Heart left ventricle (tissue), 16 donors: ENCODE measurements at places on chromosomes 12 and 14. TPM values are rescaled to one million over a fixed set of nuclear protein-coding genes. Genes with fewer than 3 reads are reported as not detected.

DNA sequence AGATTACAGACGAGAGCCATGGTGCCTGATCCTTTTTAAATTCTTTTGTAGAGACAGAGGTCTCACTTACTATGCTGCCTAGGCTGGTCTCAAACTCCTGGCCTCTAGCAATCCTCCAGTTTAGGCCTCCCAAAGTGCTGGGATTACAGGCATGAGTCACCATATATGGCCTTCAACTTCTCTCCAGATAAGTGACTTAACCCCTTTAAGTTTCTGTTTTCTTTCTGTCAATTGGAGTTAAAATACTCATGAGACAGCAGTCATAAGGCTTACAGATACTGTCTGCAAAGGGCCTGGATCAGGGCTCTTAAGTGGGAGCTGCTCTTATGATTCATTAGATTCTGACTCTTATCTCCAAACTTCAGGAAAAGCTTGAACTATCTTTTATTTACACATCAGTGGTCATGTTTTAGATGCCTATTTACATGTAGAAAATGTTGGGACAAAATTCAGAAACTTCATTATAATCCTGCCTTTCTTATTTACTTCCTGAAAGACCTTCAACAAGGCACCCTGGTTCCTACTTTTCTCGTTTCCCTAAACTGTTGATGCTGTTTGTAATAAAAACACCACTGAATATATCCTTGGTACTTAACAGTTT, 271.5 kb upstream of the TBX3 start:
- no peak overlapping the region for H3K4me3 ChIP-seq
- H3K36me3 ChIP-seq, result no peaks in the 10 kb centered on the region
- peaks cover 11% of the 10 kb centered on the region for H3K4me1 ChIP-seq

DNA sequence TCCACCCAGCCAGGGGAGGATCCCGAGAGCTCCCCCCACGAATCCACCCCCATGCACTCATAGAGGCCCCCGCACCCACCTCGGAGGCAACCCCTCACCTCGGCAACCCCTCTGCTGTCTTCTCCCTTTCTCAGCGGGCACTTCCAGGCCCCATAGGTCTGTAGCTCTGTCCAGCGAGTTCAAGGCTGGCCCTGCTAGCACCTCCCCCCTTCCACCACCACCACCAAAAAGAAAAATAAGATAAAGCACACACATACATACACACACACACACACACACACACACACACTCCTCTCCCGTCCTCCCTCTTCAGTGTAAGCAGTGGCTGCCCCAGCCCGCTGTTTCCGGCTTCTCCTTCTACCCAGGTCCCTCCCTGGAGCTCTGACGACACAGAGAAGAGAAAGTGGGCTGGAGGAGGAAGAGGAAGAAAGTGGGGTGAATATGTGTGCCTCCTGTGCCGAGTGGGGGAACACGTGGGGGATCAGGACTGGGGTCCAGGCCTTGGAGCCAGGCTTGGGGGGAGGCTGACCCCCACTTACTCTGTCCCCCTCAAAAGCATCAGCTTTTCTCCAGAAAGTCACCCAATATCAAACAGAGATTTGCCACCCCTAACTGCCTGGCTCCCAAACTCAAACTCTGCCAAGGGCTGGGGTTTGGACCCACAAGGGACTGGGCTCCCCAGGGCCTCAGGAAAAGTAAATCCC, at the start of gene STAT6:
Gene STAT6, minus strand, starts transcription at position 332 of the 704 bp plus-strand sequence. CDS start 3,084 bp downstream, outside the sequence.
- H3K27ac ChIP-seq, result peak within 1 kb of the TSS; percentile 99
- peak within 1 kb of the TSS; percentile 88 for H3K4me3 ChIP-seq
- DNase-seq, result peak; percentile 87
- H3K27me3 ChIP-seq, result no peaks in the 10 kb centered on the region
- no peaks in the 10 kb centered on the region for H3K4me1 ChIP-seq

GRCh38 chr14:53670701-53671100, 285.9 kb downstream of the BMP4 start:
- H3K4me1 ChIP-seq, result no peaks in the 10 kb centered on the region
- H3K36me3 ChIP-seq, result no peaks in the 10 kb centered on the region
- H3K27me3 ChIP-seq, result no peaks in the 10 kb centered on the region
- no peak overlapping the region for H3K4me3 ChIP-seq
- DNase-seq, result no peak

GRCh38 chr12:75751769-75752471, 240.5 kb upstream of the KRR1 start:
- no peaks in the 10 kb centered on the region for H3K27me3 ChIP-seq
- H3K27ac ChIP-seq, result no peak overlapping the region
- H3K36me3 ChIP-seq, result no peaks in the 10 kb centered on the region
- DNase-seq, result no peak
- no peak overlapping the region for H3K4me3 ChIP-seq

RPS6KA5 gene
- 7.6 TPM for total RNA-seq

OTOGL gene
- 0.29 TPM for total RNA-seq
